GM12892 (cell line): ENCODE measurements at places on chromosomes 4 and X.

- no peak for DNase-seq
Measured at GRCh38 chr4:99845708-99846469, 29.3 kb downstream of the DAPP1 start.

- DNase-seq = peak; percentile 61
Measured at GRCh38 chrX:15675490-15675921, 10.9 kb upstream of the CLTRN start.

- no peak for DNase-seq
Measured at GRCh38 chr4:162838671-162839070, 328.0 kb downstream of the NAF1 start.

GRCh38 chr4:153151535-153152455 is 52.4 kb upstream of the TRIM2 start:
- peak; percentile 21 for DNase-seq

- DNase-seq = no peak
Measured at GRCh38 chr4:159344877-159345276, 242.0 kb downstream of the RAPGEF2 start.

DNA sequence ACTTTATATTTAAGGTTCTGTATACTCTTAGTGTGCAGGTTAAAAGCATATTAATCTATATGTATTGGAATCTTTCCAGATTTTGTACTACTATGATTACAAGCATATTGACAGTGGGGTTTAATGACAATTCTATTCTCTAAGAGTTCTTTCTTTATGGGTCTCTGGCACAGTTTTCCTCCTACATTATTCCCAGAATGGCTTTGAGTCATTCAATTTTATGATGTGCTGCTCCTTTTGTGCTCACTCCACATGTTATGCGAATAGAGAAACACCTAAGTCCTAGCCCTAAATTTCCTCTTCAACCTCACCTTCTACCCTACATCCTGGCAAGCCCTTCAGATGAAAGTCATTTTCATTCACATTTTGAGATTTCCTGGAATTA is 209.9 kb upstream of the DIAPH2 start:
- DNase-seq = no peak
